HS-5 (cell line): ENCODE measurements at places on chromosomes 4 and X.

DNA sequence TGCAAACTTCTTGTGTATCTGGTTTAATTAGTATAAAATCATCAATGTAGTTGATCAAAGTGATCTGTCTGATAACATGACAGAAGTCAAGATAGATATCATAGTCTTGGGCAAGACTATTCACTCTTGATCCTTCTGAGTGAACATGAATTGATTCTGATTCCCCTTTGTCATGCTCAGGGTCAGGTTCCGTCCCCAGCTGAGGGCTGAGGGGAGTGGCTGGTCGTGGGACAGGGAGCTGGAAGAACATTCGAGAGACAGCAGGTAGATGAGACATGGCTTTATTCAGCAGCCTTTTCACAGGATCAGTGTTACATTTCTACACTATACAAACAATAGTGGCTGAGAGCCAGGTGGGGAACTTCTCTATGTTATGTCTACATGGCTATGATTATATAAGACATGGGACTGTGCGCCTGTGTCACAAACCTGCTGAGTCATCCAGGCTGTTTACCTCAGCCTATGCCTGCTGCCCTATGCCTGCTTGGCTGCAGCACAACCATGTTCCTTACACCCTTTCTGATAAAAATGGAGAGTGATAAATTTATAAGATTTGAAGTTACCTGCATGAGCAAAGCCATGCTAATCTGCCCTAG lies 586.9 kb upstream of the NR3C2 start:
- DNase-seq, result no peak

DNA sequence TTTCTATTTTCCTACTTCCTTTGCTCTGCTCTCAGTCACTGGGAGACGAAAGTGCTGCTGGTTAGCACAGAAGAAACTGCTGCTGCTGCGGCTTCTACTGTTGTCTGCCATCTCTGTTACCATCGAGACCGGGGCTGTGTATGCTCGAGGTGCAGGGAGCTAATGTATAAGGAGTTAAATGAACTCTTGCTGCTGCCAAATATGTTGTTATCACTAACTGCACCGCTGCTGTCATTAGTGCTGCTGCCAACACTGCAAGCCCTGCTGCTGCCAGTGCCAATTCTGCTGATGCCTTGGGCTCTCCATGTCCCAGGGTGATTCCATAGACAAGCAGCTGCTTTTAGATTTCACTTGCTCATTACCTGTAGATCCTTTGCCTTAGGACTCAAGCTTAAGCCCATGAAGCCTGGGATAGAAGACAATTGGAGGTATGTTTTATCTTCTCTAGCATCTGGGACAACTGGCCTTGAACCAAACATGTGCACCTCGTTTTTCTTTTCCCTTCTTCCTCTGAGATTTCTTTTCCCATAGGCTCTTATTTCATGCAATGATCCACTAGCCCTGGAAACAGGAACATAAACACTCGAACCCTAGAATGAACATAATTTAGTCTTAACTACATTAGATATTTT lies 107.8 kb downstream of the CCSER1 start:
- DNase-seq, result no peak

DNA sequence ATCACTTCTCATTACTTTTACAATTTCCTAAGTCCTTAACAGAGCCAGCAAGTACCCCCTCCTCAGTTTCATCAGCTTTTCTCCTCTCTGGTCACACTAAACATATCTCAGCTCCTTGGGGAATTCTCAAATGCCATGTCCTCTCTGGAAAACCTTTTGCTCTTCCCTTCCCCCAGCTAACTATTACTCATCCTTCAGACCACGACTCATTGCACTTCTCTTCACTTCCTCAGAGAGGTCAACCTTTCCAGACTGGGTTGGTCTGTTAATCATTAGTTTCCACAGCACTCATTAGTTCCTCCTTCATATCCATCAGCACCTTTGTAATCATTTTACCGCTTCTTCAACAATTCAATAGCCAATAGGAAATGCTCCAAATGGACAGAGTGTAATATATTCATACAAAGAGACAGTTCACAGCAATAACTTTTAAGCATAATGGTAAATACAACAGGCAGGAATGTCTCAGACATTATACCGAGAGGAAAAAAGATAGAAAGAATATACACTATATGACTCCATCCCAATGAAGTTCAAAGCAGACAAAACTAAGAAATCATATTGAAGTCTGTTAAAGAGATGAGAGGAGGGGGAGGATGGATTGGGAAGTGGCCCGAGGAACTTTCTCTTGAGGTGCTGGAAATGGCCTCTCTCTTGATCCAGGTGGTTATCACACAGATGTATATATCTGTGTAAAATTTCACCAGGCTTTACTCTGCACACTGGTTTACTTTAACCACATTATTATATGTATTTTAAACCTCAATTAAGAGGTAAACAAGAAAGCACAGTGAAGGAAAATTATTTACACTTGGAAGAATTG lies 39.6 kb downstream of the DDX60L start:
- no peak for DNase-seq

DNA sequence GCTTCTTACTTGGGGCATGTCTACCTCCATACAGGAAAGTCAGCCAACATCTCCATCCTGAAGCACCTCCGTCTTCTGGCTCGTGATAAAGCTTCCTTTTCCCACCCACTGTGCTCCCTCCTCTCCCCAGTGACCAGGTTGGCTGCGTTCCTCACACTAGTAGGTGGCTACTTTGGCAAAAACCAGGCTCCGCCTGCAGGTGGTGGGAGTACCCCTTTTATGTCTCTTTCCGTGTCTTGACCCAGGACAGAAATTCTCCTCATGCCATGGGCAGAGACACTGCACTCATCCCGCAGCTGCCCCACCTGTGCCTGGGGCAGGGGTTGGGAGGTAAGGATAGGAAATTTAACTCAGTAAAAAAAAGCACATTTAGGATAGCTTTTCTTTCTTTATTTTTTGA lies 50.9 kb downstream of the ENPP6 start:
- DNase-seq, result no peak

DNA sequence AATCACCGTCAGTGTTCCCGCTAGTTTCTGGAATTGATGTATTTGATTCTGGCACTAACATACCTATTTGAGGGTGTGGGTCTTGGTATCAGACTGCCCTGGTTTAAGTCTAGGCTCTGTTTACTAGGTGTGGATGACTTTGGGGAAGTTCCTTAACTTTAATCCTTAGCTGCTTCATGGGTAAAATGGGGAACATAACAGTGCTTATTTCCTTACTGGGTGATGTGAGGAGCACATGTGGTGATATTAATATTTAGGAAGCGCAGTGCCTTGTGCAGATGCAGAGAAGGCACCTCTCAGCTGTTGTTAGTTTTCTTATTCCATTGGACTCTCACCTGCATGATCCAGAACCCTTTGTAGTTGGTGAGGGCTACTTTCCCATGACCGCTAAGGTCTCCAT lies 17.1 kb downstream of the RNF4 start:
- no peak for DNase-seq

DNA sequence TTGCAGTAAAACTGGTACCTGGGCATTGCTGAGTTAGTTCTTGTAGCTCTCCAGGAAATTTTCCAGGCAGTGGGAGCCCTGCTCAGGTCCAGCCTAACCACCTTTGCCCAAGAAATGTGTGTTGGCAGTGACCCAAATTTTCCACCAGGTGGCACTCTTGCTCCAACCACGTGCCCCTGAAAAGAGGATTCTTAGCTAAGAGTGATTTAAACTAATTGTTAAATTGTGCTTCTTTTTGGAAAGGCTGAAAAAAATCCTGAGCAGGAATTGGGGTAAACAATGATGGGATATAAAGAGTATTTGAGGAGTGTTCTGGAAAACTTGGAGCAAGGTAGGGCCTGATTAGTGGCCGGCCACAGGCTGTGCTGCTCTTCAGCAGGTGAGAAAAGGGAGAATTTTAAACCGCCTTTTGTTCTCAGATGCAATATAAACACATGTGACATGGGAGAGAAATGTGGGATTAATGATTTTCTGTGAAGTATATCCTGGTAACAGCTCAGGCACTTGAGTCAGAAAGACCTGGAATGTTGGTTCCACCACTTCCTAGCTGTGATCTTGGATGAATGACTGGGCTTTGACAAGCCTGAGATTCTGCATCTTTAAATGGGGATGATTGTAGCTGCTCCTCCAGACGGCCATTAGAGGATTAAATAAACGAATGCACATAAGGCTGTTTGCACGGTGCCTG lies 219.6 kb downstream of the PTTG2 start:
- DNase-seq, result no peak

GRCh38 chr4:100736641-100737451 lies 219.0 kb upstream of the EMCN start:
- peak; percentile 68 for DNase-seq

DNA sequence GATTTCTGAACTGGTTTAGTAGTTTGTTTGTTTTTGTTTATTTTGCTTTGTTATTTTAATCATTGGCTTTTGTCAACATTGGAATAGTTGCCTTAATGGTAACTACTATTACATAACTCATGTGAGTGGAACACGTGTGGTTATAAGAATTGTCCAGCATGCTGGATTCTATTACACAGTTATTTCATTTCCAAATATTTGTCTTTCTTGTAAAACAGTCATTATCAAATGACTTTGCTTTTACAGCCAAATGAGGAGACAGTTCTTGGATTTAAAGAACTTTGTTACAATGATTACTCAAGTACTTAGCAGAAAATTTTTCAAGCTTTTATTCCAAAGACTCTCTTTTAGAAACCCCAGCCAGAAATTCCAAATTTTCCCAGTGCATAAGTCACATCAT lies 516.1 kb upstream of the MAGEB2 start:
- DNase-seq, result no peak

GRCh38 chr4:150950657-150951288 lies 64.3 kb downstream of the LRBA start:
- DNase-seq, result no peak

DNA sequence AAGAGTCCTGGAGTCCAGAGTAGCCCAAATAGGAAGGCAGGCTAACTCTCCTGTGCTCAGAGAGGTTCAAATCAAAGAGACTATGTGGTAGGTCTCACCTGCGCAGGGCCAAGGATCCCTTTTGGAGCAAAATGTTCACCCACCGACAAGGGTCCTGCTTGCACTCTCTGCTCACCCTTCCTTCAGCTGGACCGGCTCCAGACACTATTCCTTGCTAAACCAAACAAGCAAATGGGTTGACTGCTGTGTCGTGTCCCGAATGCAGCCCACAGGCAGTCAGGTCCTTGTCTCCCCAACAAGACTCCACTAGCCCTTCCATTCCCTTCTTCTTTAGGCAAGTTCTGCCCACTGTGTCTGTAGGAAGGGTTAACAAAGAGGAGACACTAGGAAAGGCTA lies 760 bp downstream of the TRMT2B start:
- no peak for DNase-seq

DNA sequence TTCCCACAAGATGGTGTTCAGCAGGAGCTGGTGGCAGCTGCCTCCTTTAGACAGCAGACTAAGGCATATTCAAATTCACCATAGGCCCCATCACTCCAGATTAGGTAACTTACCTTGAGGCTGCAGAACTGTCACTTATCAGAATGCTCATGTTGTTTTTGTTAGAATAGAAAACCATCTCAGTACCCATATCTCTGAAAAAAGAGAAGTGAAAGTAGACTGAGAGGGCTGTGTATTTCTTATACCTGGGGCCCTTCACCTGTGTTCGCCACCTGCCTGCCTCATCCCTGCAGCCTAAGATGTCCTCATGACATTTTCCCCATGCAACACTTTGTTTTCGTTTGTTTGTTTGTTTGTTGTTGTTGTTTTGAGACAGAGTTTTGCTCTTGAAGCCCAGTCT lies 32.9 kb upstream of the SPRY1 start:
- no peak for DNase-seq

- DNase-seq, result no peak
These were observed 55.3 kb downstream of the PALLD start for GRCh38 chr4:168551945-168552695.
